ENCODE measurements at places on chromosomes 7 and 10.
A peak's percentile ranks its signal among the peaks of the same experiment; 100 is the strongest.

- no peak for DNase-seq
Measured at GRCh38 chr10:114632869-114633715, 25.0 kb downstream of the ABLIM1 start.

GRCh38 chr10:96496281-96496925 lies 17.3 kb downstream of the TLL2 start:
- no peak for DNase-seq

DNA sequence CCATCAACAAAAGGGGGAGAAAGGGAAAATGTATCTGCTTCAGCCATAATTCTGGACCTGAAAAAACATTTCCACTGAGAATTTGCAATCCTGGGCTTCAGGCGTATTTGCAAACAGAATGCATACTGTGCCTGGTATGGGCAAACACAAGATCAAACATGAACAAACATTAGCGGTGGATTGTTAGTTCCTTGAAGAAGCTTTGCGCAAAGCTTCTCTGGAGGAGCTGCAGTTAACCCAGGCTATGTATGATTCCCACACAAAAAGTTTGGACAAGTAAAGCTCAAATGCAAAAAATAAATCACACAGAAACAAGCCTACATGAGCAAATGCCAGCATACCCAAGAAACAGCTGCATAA lies 20.4 kb upstream of the HILPDA start:
- DNase-seq = no peak

GRCh38 chr10:122774231-122774630 lies 71.4 kb downstream of the CUZD1 start:
- no peak for DNase-seq

GRCh38 chr10:78985973-78986818 lies 82.6 kb upstream of the ZMIZ1 start:
- no peak for DNase-seq

DNA sequence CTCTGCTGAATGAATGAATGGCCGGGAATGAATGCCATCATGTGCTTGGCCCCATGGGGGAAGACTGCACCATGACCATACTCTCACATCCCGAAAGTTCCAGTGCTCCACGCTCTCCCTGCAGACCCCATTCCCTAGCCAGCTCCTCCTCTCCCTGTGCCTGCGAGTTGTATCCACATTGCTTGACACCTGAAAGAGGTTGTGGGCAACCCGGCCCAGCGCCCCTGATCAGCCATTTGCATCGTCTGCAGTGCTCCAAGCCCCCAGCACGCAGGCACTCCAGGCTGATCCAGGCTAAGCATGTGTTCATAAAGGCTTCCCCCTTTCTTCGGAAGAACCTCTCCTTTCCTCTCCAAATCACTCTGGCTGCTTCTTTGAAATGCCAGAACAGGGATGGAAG lies 354.4 kb upstream of the MKI67 start:
- no peak for DNase-seq

GRCh38 chr10:89171996-89172395 lies 35.1 kb downstream of the CH25H start:
- DNase-seq = no peak

GRCh38 chr7:31108097-31108657 lies 56.1 kb downstream of the ADCYAP1R1 start:
- DNase-seq = no peak

GRCh38 chr7:18053177-18053928 lies 25.7 kb upstream of the PRPS1L1 start:
- no peak for DNase-seq

DNA sequence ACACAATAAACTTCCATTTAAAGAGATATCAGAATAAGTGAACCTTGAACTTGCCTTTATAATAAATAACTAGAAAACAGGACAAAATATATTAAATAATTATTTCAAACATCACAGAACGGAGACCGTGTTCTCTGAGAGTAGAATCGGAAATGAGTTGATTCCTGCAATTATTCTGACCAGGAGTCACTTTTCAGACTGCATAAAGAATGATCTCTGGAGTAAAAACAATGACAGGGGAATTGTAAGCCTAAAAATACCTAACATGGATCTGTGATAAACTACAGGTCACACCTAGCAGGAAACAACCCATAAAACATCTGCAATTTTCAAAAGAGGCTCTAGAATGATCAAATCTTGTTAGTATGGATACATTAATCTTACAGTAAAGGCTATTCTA lies 577.5 kb upstream of the SORCS1 start:
- DNase-seq = no peak

DNA sequence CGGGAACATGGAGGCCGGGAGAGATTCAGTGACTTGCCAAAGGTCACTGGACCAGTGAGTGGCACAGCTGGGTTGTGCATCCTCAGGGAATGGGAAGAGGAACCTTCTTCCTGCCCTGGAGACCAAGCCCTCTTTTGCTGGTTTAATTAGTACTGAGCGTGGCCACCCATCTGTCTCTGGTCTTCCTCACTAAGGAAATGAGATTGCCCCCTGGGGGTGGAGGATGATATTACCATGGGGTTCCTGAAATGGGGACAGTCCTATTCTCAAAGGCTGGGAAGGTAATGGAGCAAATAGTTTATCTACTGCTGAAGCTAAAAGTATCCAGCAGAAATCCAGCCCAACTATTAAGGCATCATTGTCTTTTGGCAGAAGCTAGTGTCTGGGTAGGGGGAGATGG lies 98.6 kb upstream of the FGFR2 start:
- DNase-seq = no peak

GRCh38 chr10:95987685-95988426 lies 55.5 kb upstream of the CCNJ start:
- no peak for DNase-seq

- peak; percentile 8 for DNase-seq
Measured at GRCh38 chr7:34059136-34059828, 153.9 kb downstream of the BMPER start.

DNA sequence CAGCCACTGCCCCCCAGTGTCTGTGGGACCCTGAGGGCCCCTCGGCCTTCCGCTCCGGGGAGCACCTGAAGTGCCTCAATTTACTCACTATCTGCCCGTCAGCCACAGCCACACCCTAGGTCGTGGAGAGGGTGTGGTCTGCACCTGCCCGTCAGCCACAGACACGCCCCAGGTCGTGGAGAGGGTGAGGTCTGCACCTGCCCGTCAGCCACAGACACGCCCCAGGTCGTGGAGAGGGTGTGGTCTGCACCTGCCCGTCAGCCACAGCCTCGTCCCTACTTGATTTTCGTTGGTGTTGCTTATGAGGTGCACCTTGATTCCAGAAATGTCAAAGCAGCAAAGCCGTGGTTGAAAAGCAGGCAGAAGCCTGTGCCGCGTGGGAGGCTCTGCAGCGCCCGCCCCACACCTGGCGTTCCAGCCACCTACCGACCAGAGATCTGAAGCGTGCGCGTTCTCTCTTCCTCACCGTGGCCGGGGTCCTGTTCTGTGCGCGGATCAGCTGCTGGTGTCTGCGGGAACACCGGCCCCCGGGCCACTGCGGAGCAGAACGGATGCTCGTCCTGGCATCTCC lies 101.6 kb downstream of the DYNC2I1 start:
- DNase-seq = no peak

GRCh38 chr7:70030745-70031144 lies 432.5 kb downstream of the AUTS2 start:
- DNase-seq = no peak

DNA sequence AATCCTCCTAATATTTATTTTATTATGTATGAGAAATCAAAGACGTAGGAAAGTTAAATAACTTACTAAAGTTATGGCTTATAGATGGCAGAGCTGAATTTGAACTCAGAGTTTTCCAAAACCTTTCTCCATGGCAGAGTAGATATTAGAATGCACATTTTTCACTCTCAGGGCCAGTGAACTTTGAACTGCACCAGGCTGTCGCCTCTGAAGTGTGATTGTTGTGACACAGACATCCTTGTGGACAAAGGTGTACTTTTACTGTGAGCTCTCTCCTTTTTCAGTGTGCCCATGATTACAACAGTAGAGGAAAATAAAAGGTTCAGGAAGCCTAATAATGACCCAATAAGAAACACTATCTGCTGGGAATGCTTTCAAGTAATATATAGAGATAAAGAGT lies 29.1 kb downstream of the TES start:
- DNase-seq = no peak

GRCh38 chr7:130065500-130066152 lies 4.7 kb upstream of the KLHDC10 start:
- DNase-seq = no peak

- no peak for DNase-seq
Measured at GRCh38 chr10:51204066-51204465, 129.8 kb downstream of the PRKG1 start.

- DNase-seq = no peak
Measured at GRCh38 chr10:124348801-124349200, 69.9 kb downstream of the OAT start.

- no peak for DNase-seq
Measured at GRCh38 chr7:125255810-125256209, 326.2 kb upstream of the POT1 start.

GRCh38 chr10:122674781-122675180 lies 24.9 kb downstream of the C10orf120 start:
- DNase-seq = no peak

GRCh38 chr10:118204292-118204943 lies 137.7 kb downstream of the FAM204A start:
- DNase-seq = no peak

DNA sequence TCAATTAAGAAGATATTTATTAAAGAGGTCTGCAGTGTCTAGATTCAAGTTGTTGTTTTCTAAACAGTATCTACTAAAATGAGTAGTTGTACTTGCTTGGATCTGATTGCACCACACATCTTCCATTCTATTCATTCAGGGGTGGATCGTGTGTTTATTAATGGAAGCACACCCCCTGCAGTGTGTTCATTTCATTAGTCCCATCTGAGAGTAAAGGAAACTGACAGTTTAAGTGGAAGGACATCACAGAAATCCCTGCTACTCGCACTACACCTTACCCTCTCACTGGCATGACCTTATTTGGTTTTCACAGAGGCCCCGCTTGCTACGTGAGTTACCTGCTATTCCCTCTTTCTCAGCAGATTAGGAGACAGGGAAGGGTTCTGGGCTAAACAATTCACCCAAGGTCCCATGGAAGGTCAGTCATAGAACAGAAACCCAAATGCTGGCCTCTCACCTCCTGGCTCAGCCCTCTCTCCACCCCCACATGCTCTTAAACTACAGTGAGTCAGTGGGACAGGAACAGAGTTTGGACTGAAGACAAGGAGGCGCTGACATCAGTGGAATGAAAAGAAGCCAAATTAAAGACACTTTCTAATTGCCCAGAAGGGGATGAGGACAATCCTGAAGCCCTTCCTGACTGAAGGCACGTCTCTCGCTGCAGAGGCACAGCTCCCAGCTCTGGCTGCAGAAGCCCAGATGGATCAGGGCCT lies 369.2 kb upstream of the NRP1 start:
- DNase-seq = no peak

DNA sequence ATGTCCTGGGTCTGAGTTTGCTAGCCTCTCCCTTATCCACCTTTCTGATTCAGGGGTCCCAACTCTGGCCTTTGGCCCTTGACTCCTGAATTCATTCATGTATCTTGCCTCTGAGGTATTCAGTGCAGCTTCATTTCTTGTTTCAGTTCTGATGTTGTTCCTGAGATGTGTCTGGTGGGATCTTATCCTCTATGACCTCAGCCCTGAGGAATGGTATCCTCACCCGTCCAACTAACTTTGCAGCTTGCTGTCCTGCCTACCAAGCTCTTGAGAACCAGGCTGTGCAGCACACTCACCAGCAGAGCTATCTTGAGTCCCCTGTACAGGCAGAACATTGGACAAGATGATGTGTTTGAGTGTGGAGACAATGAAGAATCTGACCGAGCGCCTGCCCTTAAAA lies 13.8 kb downstream of the SUFU start:
- DNase-seq = no peak

- DNase-seq = peak; percentile 45
Measured at GRCh38 chr10:79223091-79224048, 123.9 kb upstream of the PPIF start.

DNA sequence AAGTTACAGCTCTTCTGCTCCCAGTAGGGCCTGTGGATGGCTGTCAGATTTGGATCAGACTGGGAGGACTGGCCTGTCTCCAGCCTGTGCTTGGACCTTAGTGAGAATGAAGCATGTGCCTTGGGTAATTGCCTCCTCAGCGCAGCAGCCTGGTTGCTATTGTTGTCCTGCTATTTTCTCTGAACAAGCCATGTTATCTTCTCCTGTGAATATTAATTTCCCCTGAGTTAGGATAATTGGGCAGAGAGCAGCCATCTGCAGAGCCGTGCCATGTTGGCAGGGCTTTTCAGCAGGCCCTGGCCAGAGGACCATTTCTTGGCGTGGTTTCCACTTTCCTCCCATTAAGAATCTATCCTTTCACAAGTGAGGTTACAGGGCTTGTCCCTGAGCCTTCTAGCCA lies 497.3 kb downstream of the SORCS3 start:
- DNase-seq = no peak

- DNase-seq = no peak
Measured at GRCh38 chr10:88707429-88708155, 1.5 kb downstream of the LIPK start.

DNA sequence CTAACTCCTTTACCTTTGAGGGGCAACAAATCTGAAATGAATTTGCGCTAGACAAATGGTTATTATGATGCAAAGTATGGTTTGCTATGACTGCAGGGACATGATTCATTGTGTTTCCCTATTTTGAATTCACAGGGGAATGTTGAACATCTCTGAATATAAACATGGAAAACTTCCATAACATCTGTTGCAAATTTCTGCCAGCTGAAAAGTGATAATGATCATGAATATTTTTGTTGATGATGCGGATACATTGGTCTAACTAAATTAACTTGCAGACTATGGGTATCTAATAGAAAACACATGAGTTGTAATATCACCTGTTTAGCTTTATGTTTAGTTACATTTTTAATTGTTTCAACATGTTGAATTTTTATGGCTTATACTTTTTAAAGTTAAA lies 1325.5 kb downstream of the REEP3 start:
- no peak for DNase-seq

- peak; percentile 19 for DNase-seq
Measured at GRCh38 chr7:16753102-16753931, at the start of gene TSPAN13. Gene TSPAN13, plus strand, starts transcription at chr7:16753755. Its CDS starts 213 bp downstream, at chr7:16753968.

GRCh38 chr7:88276605-88277153 lies 30.0 kb downstream of the STEAP4 start:
- DNase-seq = no peak

DNA sequence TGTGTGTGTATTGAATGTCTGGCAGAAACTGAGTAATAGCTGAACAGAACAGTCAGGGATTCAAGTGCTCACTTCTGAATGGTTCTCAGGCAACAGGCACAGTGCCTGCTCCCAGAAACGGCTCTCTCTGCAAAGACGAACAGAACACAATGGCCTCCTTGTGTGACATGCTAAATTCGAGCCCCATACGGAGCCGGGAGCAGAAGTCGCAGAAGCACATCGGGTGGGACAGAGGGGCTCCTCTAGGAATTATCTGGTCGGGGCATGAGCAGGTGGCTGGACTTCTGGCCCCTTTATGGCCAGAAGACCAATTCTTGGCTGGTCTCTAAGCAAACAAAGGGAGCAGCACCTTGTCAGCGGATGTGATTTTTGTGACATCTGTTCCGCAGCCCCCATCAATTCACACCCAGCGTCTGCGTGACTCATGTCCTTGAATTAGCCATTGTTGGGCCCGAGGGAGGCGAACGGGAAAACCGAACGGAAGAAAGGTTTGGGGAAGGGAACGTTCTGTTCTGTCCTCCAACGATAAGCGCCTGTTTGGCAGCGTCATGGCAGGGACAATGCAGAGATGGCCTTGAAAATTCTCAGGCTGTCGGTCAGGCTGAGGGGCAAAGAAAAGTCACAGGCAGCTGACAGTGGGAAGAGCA lies 47.3 kb upstream of the NPTX2 start:
- DNase-seq = peak; percentile 13

GRCh38 chr10:132356621-132357195 lies 24.7 kb downstream of the LRRC27 start:
- no peak for DNase-seq
